ENCODE measurements at places on chromosomes 4 and X.

DNA sequence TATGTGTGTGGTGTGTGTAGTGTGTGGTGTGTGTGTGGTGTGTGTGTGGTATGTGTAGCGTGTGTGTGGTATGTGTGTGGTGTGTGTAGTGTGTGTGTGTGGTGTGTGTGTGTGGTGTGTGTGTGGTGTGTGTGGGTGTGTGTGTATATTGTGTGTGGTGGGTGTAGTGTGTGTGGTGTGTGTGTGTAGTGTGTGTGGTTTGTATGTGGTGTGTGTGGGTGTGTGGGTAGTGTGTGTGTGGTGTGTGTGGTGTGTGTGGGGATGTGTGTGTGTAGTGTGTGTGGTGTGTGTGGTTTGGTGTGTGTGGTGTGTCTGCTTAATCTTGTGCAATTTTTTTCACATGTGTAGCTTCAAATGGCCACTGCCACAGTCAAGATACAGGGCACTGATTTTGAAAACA, 94.5 kb downstream of the CPZ start:
- no peak for DNase-seq

DNA sequence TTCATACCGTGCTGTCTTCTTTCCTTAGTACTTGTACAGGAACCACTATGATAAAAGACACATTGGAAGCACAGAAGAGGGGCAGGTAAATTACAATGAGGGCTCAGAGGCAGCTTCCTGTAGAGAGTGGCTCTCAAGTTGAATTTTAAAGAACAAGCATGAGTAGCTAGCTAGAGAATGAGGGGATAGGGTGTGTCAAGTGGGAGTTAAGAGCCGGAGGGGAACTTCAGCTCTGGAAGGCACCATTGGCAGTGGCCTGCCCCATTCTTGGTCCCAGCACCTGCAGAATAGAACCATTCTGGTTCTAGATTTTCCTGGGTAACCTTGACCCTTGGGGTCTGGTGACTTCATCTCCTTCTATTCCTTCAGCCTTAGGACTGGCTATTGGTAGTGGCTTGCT, 34.0 kb upstream of the JADE1 start:
- DNase-seq: no peak

GRCh38 chr4:180280076-180280475, 1963.1 kb upstream of the TENM3 start:
- DNase-seq: no peak

GRCh38 chrX:74119016-74119910, 184.7 kb upstream of the ZCCHC13 start:
- DNase-seq: no peak

DNA sequence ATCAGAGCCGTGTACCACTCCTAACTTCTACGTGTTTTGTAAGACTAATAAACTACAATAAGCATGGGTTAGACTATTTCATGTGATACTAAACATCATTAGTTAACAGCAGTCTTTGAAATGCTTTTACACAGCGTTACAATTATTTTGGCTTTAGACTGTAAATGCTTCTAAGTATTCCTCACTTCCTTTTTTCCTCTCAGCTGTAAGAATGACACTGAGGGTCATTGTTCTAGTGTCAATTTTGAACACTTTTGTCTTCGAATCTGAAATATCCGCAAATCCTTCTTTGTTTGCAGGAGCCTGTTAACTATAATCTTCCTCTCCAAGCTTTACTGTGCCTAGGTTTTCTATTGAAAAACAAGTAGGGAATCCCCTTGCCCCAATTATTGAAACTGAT, 1.5 kb downstream of the ABCE1 start:
- no peak for DNase-seq

GRCh38 chr4:184596617-184597185, 52.5 kb downstream of the CASP3 start:
- no peak for DNase-seq

DNA sequence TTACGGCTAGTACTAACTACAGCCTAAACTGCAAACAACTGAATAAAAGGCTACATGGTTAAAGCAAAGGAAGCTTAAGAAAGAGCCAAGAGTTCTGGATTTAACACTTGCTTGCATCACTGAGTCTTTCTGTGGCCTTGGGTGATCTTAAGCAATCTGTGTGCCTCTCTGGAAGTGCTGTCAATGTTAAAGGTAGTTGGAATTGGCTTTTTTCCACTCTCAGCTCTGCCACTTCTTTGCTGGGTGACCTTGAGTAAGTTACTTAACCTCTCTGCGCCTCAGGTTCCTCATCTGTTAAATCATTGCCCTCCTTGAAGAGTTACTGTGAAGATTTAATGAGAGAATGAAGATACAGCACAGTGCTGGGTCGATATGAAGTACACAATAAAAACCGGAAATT, 15.7 kb downstream of the SLC2A9 start:
- DNase-seq: no peak

GRCh38 chr4:166121897-166122296, 248.9 kb downstream of the TLL1 start:
- no peak for DNase-seq

- no peak for DNase-seq
Observed at GRCh38 chr4:150943126-150943525, 72.0 kb downstream of the LRBA start.

GRCh38 chrX:111244235-111244750, 26.0 kb downstream of the CAPN6 start:
- DNase-seq: no peak

DNA sequence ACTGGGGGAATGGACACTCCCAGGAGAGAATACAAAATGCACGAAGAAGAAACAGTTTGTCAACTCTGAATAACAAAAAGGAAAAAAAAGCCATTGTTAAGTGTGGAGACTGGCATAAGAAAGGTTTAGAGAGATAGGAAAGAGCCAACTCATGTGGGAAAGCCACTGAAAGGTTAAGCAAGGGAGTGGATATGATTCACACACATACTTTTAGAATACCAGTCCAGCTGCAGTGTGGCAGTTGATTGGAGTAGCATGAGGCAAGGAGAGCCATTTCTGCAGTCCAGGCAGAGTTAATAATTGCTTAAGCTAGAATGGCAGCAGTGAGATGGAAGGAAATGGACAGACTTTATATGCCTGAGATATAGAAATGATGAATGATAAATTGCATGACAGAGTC, 36.9 kb upstream of the ADAD1 start:
- DNase-seq: no peak

DNA sequence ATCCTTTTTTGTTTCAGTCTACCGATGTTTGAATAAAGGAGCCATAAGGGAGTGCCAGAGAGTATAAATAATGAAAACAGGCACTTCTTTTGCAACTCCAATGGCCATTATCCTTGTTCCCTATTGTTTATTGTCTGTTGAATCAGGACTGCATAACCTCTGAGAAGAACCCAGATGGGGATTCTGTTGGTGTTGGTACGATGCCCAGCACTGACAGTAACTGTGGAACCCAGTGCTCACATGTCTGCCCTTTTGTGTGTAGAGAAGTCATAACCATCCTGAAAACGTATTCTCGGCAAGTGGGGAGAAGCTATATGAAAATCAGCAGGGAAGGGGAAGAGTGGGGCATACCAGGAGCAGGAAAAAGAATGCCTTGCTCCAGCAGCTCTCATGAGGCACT, 195.1 kb upstream of the EDNRA start:
- DNase-seq: no peak

DNA sequence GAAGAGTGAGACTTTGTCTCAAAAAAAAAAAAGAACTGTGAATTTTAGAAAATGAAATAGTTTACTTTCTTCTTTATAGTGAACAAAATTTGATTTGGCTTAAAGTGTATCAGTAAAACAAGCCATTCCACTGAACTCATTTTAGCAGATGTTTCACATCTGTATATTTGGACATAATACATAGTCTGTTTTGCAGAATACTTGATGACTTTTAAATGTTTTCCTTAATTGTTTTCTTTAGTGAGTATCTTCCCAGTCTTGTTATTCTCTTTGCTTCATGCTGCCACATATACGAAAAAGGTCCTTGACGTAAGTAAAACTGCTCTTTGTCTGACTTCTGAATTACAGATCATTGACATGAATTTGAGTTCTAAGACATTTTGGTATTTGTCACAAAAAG, 8.3 kb downstream of the TMEM33 start:
- no peak for DNase-seq

DNA sequence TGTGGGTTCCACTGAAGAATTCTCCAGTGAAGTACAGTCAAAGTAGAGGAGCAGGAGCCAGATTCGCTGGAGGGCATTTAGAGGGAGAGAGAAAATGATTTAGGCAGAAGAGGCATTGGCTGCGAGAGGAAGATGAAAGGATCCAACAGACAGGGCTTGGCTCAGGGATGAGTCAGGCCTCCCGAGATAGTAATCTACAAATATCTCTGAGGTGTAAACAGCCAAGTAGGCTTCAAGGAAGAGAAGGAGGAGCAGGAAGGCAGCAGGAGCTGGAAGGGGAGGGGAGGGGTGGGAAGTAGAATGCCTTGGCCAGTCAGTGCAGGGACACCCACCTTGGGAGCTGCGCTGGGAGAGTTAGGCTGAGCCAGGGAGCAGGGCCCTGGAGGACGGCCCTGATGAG, 55.5 kb downstream of the PJA1 start:
- no peak for DNase-seq

GRCh38 chrX:47179928-47180255, 13.7 kb upstream of the UBA1 start:
- no peak for DNase-seq

GRCh38 chrX:68833855-68834331, 5.1 kb downstream of the EFNB1 start:
- no peak for DNase-seq

DNA sequence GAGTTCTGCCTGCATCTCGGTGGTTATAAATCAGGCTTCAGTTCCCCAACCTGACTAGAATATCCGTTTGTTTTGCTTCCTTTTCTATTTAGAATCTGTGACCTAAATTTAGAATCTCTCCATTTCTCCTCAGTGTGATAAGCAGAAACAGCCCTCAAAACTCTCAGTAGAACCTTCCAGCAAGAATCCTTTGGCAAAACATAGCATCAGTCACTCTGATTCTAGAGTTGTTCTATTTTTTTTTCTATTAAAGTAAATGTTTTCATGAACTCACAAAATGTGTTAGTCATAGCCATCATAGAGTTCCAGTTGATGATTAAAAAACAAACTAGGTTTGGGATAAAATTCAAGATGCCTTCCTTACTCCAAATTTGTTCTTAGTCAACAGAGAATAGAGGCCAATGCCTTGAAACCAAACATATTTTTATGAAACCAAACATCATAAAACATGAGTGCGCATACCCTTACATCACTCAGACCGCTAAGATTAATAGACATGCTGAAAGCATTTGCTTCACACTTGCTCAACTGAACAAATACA, 13.2 kb upstream of the C1QTNF7 start:
- DNase-seq: no peak

- no peak for DNase-seq
Observed at GRCh38 chr4:160403081-160403480, 1300.2 kb downstream of the RAPGEF2 start.

DNA sequence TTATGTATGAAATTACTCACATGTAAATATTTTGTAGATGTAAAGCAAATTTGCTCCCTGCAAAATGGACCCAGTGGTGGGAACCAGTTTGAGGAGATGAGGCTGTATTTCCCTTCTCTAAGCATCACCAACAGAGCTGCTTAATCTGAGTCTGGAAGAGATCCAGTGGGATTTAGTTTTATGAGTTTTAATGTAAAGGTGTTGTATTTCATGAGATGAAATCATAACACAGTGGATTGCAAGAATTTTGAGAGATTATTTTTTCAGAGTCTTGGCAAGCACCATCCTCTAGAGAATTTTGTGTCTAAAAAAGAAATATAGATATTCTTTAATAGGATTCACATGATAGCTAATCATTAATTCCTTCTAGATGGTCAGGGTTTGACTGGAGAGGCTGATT, 35.6 kb upstream of the SFRP2 start:
- DNase-seq: no peak

- no peak for DNase-seq
Observed at GRCh38 chrX:94511564-94511963, 837.6 kb downstream of the FAM133A start.

GRCh38 chrX:138890491-138890890, 179.0 kb upstream of the FGF13 start:
- DNase-seq: no peak

DNA sequence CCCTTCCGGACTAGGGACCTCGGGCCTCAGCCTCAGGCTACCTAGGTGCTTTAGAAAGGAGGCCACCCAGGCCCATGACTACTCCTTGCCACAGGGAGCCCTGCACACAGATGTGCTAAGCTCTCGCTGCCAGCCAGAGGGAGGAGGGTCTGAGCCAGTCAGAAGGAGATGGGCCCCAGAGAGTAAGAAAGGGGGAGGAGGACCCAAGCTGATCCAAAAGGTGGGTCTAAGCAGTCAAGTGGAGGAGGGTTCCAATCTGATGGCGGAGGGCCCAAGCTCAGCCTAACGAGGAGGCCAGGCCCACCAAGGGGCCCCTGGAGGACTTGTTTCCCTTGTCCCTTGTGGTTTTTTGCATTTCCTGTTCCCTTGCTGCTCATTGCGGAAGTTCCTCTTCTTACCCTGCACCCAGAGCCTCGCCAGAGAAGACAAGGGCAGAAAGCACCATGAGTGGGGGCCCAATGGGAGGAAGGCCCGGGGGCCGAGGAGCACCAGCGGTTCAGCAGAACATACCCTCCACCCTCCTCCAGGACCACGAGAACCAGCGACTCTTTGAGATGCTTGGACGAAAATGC, at the start of gene WAS:
TSS of gene WAS (plus strand) at position 389 of the 572 bp plus-strand sequence. CDS start at position 444, 55 bp downstream.
- DNase-seq: peak; percentile 22

DNA sequence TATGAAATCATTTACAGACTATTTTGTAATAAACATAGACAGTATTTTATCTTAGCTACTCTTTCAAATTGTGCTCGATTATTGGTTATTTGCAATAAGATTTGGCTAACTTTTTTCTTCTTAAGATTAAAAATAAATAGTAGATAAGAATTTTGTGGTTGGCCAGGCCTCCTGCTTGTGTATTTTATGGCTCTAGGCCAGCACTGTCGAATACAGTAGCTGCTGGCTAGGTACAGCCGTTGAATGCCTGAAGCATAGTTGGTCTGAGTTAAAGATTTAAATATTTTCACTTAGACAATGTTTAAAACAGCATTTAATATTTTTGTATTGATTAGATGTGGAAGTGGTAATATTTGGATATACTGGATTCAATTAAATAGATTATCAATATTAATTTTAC, 481.0 kb downstream of the SPRY1 start:
- DNase-seq: no peak

- no peak for DNase-seq
Observed at GRCh38 chr4:108838451-108838850, 75.6 kb upstream of the ETNPPL start.
